ENCODE measurements at places on chromosomes 2 and 18. TPM values are rescaled to one million over a fixed set of nuclear protein-coding genes. Genes with fewer than 3 reads are reported as not detected.

- DNase-seq, result no peak
Observed at GRCh38 chr2:192216336-192216735, 21.6 kb upstream of the TMEFF2 start.

DNA sequence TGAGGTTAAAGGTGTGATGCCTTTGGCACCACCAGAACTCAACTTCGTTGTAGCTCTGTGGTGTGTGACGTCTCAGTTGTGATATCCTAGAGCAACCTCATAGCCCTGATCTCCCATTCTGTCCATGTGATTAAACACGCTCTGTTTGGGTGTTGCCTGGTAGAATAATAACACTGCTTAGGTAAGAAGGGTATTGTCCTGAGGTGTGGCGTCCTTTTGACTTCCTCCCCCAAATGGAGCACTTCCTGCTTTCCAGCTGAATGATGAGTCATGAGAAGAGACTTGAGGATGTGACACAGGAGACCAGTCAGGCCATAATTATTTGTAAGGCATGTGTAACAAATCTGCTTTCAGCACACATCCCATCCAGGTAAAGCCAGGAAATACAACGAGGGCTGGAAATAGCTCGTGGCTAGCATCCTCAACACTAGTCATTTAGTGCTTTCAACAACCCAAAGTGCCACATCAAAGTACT is 100.7 kb downstream of the RAPGEF4 start:
- DNase-seq, result no peak

GRCh38 chr2:38098421-38099098 is 22.6 kb upstream of the CYP1B1 start:
- DNase-seq, result no peak

ERBB4 gene
- 5.7 TPM for total RNA-seq

DTNA gene
- total RNA-seq, result 30.1 TPM

- DNase-seq, result no peak
Observed at GRCh38 chr2:158539176-158540005, 82.6 kb downstream of the PKP4 start.

DNA sequence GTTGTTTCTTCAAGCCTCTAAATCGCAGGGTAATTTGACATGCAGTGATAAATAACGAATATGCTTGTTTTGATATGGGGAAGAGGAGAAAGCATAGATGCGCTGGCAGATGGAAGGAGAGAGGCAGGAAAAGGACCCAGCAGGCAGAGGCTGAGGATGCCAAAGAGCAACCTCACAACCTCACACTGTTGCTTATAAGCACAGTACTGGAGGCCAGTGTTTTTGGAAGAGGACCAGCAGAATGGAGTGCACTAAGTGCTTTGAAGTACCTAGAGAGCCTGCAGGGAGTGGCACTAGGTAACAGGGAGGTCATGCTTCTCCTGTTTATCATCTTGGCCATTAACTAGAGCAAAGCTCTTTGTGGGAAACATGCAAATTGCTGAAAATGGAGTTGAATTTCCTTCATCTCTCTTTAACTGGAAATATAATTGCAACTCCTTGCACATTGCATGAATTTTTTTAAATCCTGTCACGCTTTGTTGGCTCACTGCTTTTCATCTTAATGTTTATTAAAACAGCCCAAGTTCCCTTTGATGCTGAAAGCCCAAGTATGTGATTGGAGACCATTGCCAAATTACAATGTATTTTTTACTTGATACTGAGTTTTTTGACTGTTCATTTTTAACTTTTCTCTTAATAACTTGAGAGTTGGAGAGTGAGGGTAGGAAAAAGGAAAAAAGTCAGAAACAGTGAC is 236.4 kb downstream of the LRRTM1 start:
- DNase-seq, result no peak

DNA sequence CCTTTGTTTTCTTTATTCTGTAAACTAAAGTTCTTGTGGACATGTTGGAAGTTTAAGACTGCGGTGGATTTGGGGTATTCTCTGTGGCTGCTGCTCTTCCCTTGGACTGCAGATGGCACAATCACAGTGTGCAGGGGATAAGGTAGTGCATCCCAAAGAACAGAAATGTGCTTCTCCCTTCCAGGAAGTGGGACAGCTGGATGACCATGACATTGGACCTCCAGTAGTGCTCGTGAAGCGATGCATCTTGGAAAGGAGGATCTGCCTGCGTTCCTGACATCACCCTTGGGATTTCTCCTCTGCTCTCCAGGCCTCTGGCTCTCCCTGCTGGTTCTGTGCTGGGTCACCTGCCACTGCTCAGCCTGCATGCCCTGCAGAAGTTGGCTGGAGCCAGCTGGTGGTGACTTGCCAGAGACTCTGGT is 109.9 kb downstream of the SLC4A3 start:
- peak; percentile 46 for DNase-seq

GRCh38 chr2:200661477-200661876 is 75.7 kb downstream of the AOX1 start:
- no peak for DNase-seq

UGT1A7 gene
- not detected for total RNA-seq

DNA sequence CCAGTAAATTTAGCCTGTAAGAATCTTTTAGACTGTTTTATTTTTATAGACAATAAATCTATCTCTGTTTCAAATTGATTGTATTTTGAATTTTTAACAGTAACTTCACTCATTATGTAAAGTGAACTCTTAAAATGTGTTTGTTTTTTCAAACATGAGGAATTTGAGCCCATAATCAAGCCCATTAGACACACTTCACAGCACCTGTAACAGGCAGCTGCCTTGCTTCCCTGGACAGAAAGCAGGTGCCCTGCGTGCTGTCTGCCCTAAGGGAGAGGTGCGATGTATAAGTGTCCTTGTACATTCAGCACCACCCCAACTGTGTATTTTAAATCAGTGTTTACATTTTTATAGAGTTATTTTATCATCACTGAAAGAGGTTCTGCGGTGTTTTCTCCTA is 186.5 kb upstream of the TPO start:
- DNase-seq, result peak; percentile 19

GRCh38 chr2:221500501-221501209 is 71.4 kb downstream of the EPHA4 start:
- DNase-seq, result no peak

DNA sequence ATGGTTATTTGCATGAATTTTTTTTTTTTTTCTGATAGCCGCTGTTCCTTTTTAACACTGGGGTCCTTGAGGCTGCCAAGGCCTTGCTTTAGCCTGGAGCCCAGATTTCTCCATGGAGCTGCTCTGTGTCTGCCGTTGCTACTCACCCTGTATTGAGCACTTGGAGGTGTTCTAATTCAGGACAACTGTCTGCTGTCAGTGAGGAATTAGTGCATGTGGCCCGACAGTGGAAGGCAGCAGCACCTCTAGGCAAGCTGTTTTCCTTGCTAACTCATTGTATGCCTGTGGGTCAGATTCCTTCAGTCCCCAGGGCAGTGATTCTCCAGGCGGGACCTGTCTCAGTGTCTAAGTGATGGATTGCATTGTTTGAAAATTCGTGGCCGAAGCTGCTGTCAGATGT is 147.7 kb upstream of the DPP10 start:
- no peak for DNase-seq

- DNase-seq, result no peak
Observed at GRCh38 chr2:64745562-64745961, 91.8 kb upstream of the SERTAD2 start.

MAPK4 gene
- 2.2 TPM for total RNA-seq

GRCh38 chr2:54191361-54192135 is 64.5 kb downstream of the TSPYL6 start:
- no peak for DNase-seq

DNA sequence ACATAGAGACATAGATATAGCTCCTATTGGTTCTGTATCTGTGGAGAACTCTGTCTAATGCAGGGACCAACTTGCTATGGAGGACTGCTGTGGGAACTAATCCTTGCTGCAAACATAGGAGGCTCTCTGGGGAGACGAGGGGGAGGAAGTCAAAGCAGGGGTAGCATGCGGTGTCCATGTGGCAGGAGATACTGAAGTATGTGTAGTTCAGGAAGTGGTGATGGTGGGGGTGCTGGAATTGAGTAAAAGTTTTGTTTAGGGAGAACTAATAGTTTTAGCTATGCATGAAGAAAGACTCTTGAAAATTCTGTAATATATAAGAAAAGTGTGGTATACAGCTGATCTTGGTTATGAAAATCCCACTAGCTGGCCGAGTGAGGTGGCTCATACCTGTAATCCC is 62.0 kb downstream of the ANKRD44 start:
- DNase-seq, result no peak

DNA sequence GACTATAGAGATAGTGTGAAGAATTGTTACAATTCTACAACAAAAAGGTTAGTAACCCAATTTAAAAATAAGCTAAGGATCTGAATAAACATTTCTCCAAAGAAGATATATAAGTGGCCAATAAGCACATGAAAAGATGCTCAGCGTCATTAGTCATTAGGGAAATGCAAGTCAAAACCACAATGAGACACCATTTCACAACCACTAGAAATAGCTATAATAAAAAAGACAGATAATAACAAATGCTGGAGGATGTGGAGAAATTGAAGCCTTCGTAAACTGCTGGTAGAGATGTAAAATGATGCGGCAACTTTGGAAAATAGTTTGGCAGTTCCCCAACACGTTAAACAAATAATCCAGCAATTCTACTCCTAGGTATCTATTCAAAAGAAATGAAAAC is 366.5 kb upstream of the POU3F3 start:
- DNase-seq, result no peak

AQP12A gene
- not detected for total RNA-seq

Measured in H7 (cell line).